Stimulated activated naive CD4-positive, alpha-beta T cell (primary cell): ENCODE measurements at places on chromosomes 2 and 18.
A peak's percentile ranks its signal among the peaks of the same experiment; 100 is the strongest.

DNA sequence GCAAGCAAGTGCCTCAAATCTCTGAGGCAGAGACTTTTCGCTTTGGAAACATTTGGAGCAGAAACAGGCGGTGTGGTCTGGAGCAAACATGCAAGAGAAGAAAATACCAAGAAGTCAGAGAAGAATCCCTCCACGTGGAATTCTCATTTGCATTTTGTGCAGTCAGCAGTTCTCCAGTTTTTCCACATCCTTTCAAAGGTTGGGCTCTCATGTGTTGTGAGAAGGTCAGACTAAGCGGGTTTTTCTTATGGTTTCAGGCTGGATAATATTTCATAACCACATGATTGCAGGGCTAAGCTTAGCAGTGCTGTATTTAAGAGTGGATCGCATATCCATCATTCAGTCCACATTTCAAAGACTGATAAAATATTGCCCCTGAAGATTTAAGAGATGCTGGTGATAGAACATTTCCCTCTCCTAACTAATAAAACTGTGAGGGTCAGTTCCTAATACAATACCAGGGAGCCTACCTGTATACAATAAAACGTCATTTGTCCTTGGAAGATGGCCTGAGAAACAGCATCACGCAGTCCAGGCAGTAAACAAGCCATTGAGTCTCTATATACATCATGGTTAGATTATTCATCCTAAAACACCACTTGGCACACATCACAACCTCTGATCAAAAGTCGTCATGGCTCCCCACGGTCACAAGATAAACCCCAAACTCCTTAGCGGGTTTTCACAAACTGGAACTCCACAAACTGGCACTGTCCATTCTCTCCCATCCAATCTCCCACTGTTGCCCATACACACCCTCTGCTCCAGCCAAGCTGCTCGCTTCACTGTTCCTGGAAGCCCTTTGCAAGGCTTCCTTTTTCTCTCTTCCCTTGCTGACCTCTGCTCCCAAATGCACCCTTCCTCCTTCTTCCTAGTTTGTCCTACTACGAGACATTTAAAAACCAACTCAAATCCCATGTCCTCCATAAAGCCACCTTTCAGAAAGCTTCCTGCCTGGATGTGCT, 31.5 kb downstream of the ANKRD44 start:
- no peak for DNase-seq

GRCh38 chr18:24296276-24296675, 101.3 kb downstream of the OSBPL1A start:
- DNase-seq, result no peak

DNA sequence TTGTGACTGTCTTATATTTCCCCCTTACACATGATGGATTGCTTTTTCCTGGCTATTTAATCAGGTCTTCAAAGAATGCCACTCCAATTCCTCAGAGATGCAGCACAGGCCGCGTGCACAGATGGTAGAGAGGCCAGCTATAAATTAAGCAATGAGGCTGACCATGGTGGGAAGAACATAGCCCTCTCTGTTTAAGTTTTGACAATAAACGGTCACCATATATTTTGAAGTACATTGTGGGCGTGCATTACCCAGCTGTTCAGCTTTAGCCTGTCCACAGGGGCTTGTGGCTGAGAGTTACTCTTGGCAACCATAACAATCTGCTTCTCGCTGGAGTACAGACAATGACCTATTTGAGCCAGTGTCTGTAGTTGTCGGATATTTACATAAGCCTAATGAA, 730.8 kb downstream of the DCC start:
- no peak for DNase-seq

GRCh38 chr2:154455166-154455565, 243.3 kb upstream of the KCNJ3 start:
- no peak for DNase-seq

DNA sequence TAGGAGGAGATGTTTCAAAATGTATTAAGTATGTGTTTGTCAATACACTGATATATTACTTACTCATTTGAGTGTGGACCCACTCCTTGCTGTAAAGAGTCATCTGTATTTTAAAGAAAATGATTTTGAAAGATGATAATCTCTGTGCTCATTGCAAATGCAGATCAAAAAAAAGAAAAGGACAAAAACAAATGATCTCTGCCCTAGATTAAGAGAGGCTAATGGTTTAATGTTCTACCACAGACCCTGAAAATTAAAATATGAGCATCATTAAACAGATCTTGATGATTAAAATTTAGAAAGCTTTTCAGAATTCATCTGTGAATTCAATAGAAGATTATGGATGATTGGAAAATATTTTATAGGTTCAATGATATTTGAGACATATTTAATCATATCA, 136.5 kb downstream of the CNTNAP5 start:
- no peak for DNase-seq

GRCh38 chr2:30177956-30178355, 31.1 kb downstream of the YPEL5 start:
- DNase-seq, result no peak

DNA sequence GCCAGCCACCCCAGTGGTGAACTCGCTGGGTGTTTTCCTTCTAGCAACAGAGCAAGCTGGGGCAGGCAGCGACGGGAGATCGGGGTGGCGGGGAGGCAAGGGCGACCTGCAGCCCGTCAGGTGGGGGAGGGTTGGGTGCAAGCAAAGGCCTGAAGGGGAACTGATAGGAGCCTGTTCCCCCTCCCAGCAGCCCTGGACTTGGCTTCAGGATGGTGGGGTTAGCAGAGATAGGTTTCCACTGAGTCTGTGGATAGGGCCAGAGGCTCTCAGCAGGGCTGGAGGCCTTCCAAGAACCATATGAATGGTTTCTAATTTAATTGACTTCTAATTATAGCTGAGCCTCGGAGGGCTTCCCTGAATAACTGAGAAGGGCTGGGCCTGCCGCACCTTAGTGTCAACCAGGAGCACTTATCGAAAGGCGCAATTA, 55.3 kb downstream of the EDAR start:
- DNase-seq, result no peak

DNA sequence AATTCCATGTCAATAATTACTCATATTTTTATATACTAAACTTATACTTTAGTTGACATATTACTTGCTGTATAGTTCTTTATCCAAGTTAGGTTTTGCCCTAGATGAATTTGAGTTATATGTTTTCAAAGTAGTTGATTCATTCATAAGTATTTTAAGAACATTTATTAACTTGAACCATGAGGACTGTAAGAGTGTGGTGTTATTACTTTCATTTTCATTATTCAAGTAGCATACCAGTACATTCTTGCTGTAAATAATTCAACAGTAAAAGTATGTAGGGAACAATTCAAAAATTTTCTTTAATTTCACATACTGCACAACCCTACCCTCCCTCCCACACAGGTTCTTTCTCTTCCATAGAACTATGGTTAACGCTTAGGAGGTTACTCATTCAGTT, 75.4 kb downstream of the ANKRD12 start:
- no peak for DNase-seq

DNA sequence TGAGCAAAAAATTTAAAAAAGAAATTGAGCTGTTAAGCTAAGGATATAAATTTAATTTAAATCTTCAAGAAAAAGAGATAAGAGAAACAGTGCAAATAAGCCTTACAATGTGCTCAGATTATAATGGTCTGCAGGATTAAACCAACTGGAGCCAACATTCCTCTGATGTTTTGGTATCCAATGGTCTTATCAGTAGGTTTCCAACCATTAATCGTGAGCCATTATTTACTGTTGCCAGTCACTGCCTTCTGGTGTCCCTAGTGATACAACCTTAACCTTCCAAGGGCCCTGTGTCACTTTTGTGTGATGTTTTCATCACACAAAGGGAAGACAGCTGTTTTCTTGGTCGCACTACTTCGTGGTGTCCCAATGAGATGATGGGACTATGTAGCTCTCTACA, 134.5 kb upstream of the CTAGE1 start:
- DNase-seq, result no peak

DNA sequence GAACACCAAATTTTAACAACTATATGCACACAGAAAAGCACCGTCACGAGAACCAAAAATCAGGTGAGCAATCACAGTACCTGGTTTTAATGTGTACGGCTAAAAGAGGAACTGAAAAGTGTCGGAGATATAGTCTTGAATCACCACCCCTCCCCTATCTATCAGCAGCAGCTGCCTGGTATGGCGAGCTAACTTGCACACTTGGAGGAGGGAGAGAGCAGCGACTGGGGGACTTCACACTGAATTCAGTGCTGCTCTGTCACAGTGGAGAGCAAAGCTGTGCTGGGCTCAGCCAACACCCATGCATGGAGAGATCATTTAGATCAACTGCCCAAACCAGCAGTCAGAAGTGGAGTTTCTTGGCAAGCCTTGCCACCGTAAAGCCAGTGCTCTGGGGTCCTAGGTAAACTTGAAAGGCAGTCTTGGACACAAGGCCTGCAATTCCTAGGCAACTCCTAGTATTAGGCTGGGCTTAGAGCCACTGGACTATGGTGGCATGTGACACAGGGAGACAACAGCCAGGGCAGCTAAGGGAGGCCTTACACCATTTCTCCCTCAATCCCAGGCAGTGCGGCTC, 89.2 kb upstream of the CD226 start:
- DNase-seq, result no peak

DNA sequence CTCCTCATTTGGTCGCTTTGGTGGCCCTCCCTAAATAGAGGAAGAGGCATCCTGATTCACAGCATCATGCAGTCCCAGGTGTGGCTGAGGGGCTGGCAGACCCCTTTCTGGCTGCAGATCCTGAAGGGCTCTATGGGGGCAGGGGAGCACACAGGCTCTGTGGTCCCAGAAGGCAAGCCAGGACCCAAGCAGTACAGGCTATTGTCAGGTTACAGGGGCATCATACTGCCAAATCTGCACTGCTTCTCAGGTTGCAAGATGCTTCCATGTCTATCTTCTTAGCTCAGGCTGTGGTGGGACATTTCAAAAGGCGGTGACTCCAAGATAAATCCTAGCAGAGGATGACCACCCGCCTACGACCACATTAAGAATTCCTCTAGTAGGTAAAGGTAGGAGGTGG, 54.3 kb downstream of the TTC32 start:
- no peak for DNase-seq

DNA sequence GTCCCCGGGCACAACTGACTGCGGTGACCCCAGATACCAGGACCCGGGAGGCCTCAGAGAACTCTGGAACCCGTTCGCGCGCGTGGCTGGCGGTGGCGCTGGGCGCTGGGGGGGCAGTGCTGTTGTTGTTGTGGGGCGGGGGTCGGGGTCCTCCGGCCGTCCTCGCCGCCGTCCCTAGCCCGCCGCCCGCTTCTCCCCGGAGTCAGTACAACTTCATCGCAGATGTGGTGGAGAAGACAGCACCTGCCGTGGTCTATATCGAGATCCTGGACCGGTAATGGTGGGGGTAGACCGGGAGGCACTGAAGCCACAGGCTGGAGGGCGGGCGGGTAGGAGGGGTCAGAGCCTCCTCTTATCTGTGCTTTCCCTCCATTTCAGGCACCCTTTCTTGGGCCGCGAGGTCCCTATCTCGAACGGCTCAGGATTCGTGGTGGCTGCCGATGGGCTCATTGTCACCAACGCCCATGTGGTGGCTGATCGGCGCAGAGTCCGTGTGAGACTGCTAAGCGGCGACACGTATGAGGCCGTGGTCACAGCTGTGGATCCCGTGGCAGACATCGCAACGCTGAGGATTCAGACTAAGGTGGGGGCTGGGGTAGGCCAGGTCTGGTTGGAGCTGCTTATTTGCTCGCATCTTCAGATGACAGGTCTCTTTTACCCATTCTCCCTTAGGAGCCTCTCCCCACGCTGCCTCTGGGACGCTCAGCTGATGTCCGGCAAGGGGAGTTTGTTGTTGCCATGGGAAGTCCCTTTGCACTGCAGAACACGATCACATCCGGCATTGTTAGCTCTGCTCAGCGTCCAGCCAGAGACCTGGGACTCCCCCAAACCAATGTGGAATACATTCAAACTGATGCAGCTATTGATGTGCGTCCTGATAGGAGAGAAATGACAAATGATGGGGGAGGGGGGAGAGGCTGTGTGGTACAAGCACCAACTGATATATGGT, 780 bp downstream of the HTRA2 start:
- peak; percentile 47 for DNase-seq

DNA sequence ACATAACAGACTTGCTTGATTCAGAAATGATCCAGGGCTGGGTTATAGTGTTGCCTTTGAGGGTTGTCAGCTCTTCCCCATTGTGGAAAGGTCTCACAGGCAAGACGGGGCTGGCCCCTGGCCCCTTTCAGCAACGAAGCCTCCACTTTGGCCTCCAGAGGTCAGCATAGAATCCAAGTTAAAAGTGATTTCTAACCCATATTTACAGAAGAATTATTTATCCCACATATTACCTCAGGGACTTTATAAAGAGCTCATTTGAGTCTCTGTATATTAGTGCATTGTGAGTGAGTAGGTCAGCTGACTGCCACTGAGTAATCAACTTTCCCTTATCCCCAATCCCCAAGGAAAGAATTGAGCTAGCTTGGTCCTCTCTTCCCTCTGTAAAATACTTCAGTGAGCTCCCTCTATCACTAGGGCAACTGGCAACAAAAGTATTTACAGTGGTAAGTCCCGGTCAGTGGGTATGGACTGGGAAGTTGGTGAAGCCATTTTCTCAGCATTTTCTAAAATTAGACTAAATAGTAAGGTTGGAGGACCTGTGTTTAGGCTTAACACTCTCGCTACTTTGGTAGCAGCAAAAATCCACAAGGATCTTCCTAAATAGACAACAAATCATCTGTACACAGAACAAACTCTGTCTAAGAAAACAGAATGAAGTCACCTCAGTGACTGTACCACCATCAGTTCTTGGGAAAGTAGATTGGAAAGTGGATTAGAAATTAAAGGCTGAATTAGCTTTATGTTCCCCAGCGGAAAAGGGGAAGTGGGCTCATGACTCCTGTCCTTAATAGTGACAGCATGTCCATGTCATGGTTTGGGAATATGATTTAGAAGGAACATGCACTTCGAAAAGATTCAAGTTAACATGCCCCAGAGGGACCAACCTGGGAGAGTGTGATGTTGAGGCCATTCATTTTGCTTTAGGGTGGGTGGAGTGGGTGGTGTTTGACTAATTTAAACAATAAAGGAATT, 171.0 kb upstream of the SIX3 start:
- DNase-seq, result no peak

- no peak for DNase-seq
Measured at GRCh38 chr2:88137833-88138232, 10.0 kb upstream of the FABP1 start.

- DNase-seq, result no peak
Measured at GRCh38 chr18:74899554-74899953, 301.9 kb downstream of the ZNF407 start.

- DNase-seq, result no peak
Measured at GRCh38 chr2:141654311-141654710, 476.5 kb downstream of the LRP1B start.

DNA sequence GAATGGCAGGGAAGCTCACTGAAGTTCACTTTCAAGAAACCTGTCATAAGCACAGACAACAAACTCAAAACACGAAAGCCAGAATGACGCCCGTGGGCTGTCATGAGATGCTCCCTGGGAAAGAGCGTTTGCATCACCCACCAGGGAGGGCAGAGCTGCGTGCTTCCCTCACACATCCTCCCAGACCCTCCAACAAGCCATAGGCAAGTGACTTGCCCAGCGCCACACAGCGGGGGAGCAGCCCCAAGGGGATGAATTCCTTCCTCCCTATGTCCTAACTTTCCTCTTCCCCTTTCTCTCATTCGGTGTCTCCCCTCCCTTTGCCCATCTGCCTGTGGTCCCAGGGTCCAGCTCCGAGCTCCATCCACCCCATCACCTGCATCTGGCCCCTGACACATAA, 10.7 kb downstream of the BIN1 start:
- DNase-seq, result no peak

GRCh38 chr2:25763575-25763974, 90.2 kb upstream of the DTNB start:
- DNase-seq, result no peak
